ENCODE measurements at places on chromosomes 3 and 15.

DNA sequence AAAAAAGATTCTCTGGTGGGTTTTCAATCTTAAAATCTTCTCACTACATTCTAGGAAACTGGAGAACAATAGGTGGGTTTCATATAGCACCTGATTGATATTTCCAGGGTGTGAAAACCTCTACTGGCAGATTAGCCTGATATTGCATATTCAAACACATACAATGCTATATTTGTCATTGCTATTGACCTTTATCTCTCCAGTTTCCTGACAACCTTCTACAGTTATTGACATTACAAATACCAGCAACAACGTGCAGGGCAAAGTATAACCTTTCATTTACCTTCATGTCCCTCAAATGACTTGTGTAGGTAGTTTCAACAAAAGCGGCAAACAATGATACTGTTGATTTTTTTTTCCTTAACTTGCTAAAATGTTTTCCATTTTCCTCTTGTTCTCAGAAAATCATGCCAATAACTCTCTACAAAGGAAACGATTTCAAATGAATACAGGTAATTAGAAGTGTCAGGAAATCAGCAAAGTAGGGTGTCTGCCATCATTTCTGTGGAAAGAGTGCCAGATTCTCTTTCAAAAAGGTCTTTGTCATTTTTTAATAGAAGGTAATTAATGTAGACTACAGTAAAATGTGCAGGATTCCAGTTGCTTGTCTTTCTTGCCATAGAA lies 72.6 kb upstream of the CDIN1 start:
- DNase-seq = no peak

- no peak for DNase-seq
These were observed 153.9 kb downstream of the KLF13 start for GRCh38 chr15:31480356-31481025.

DNA sequence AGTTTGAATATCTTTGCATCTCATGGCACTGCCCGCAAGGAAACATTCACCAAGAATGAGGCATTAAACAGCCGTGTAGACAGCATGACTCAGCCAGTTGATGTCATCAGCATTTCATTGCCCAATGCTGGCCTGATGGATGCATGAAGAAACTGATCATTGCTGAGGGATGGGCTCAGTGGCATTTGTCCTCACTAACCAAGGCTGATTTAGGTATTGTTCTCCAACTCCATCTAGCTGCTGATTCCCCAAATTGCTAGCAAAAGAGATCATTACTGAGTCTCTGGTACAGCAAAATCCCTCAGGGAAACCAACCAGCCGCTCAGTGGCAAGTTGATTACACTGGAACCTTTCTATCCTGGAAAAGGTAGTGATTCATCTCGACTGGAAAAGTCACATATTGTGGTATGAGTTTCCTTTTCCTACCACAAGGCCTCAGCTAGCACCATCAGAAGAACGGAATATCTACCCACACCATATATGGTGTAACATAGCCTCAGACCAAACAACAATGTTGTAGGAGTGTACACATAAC lies 186.5 kb upstream of the GAP43 start:
- no peak for DNase-seq

DNA sequence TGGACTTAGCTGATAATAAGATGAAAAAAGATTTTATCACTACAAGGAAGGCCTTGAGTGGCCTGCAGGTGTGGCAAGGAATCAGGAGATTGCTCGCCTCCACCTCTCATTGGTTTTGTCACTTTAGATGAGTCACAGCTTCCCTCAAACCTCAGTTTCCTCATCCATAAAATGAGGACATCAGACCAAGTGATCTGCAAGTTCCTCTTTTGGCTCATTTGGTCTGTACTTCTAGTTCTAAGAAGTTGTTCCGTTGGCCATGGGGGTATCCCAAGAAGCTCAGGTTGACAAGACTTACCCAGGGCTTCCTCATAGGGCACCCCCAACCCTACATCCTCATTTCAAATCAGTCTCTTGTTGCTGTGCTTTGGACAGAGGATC lies 254.1 kb downstream of the UACA start:
- no peak for DNase-seq

- DNase-seq = no peak
These were observed 1.4 kb downstream of the MFGE8 start for GRCh38 chr15:88911766-88912118.

DNA sequence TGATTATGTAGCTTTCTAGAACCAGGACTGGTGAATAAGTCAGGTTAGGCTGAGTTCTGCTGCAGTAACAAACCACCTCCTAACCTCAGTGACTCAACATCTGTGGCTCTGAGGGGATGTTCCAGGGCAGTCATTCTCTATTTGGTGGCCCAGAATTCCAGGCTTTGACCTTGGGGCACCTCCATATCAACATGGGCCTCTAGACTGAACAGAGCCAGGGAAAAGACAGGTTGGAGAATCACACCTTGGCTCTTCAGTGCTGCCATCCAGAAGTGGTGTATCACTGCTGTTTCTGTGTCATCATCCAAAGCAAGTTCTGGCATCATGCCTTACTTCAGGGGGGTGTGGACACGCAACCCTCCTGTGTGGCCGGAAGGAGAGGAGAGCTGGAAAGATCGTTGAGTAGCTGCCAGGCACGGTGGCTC lies 15.3 kb downstream of the ZBTB47 start:
- DNase-seq = no peak

DNA sequence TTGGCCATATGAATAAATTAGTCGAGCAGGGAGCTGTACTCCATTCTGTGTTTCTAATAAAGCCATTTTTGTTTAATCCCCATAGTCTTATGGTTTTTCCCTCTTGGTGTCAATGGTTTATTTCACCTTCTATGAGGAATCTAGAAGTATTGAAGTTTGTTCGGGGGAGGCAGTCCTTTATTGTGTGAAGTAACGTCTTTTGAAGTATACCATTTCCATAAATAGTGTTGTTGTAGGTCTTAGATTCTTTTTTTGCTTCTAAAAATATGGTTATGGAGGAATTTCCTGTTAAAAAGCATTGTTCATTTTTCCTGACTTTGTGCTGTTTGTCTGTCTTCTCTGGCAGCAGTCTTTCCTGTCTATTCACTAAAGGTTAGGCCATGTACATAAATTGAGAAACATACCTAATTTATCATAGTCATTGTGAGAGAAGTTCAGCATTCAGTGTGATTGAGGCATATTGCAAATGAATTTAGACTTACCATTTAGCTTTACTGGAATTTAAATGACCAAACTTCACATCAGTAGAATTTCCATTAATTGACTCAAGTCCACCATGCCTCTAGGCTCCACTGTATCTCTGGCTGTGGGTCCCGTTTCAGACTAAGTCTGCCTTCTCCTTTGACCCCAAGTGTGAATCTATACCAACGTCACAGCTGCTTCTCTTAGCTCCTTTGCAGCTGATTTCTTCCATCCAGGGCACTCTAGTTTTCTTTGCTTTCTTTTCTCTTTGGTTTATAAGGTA lies 37.3 kb downstream of the YEATS2 start:
- no peak for DNase-seq

- DNase-seq = peak; percentile 46
These were observed 195.2 kb upstream of the DPPA4 start for GRCh38 chr3:109532257-109533216.

GRCh38 chr3:31252216-31253185 lies 280.2 kb upstream of the STT3B start:
- no peak for DNase-seq

Measured in activated CD4-positive, alpha-beta memory T cell treated with anti-CD3 and anti-CD28 coated beads, Interleukin-2, amount 10 ng/mL, durations not matched to agents 7 days and 5 days (primary cell).